ENCODE measurements at places on chromosomes 12 and 14. TPM values are rescaled to one million over a fixed set of nuclear protein-coding genes. Genes with fewer than 3 reads are reported as not detected.

The ETFBKMT gene
- total RNA-seq: 3.2 TPM

The RFLNA gene
- 15.9 TPM for total RNA-seq

The ALKBH2 gene
- total RNA-seq: 12.3 TPM

The KRT78 gene
- not detected for total RNA-seq

The CLEC7A gene
- not detected for total RNA-seq
